Body of pancreas (tissue), 4 donors: ENCODE measurements at places on chromosomes 16 and 17. TPM values are rescaled to one million over a fixed set of nuclear protein-coding genes. Genes with fewer than 3 reads are reported as not detected.

Gene SPNS3
- not detected for total RNA-seq

Gene GRAP
- 1.8 TPM for total RNA-seq

Gene HIRIP3
- total RNA-seq: 11.2 TPM

Gene PPY
- 51.6 TPM for total RNA-seq

Gene SCARF1
- 9.1 TPM for total RNA-seq

Gene NPIPA8
- not detected for total RNA-seq

Gene MARVELD3
- total RNA-seq: 14.5 TPM

Gene FGF11
- total RNA-seq: not detected

Gene GAN
- total RNA-seq: 3.6 TPM

Gene GAST
- total RNA-seq: not detected

Gene CDH1
- 95.3 TPM for total RNA-seq

- peak; percentile 40 for DNase-seq
Observed at GRCh38 chr16:17313085-17313611, 157.6 kb downstream of the XYLT1 start.

DNA sequence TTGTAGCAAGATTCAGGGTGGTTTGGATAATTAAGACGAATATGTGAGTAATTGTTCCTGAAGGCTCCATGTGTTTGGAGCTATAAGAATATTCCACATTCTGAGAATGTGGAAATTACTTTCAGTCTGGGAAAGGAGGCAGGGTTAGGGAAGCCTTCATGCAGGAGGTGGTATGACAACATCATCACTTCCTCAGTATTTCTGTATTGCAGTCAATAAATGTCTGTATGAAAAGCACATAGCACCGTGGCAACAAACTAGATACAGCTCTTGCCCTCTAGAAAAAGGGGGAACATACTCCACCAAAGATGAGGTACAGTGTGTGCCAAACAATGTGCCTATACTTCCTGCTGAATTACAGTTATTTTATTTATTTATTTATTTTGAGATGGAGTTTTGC, 26.1 kb upstream of the DHRS7B start:
- no peak for DNase-seq

DNA sequence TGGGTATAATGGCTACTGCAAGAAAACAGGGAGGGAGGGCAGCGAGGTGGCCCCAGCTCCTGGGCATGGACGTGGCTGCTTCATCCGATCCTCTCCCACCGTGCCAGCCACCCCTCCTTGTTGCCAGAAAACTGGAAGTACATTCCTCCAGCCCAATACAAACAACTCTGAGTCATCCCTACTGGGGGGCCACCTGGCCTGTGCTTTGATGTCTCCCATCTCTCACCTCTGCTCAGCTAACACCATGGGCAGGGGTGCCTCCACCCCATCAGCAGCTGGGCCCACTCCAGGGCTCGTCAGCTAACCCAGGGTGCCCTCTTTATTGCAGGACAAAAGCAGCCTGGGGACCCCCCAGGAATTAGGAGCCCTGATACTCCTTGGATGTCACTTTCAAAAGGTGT, 2.0 kb downstream of the RHBDF2 start:
- DNase-seq: peak; percentile 52

DNA sequence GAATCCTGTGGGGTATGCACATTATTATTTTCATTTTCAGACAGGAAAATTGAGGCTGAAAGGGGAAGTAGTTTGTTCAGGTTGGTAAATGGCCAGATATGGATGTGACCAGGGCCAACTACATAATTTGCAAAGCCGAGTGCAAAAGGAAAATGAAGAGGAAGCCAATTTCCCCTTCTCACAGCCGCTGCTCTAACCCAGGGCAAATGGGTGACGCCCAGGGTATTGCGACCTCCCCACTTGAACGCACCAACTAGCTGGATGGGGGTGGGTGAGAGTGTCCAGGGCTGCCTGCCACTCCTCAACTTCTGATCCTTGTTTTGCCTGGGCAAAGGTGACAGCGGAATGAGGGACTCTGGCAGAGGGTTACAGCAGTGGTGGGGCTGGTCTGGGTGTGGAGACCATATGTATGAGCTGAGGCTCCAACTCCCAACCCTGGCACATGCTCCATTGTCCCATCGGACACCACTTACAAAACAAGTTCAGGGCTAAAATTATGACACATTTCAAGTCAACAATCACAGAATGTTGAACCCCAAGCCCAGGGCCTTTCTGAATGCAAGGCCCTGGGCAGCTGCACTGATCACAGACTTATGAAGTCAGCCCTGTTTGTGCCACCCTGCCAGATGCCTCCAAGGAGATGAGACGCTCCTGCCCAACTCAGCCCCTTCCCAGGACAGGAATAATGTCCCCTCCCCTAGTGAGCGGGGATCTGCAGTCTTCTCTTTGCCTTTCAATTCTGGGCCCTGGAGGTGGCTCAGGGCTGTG, 1.7 kb downstream of the ANKRD40CL start:
- no peak for DNase-seq

GRCh38 chr17:80887639-80888175, 103.9 kb upstream of the CHMP6 start:
- no peak for DNase-seq

- no peak for DNase-seq
Observed at GRCh38 chr17:76378548-76379274, 5.7 kb upstream of the SPHK1 start.

GRCh38 chr16:78689536-78689935, 590.1 kb downstream of the WWOX start:
- DNase-seq: no peak

GRCh38 chr17:28046034-28046825, 3.8 kb downstream of the NLK start:
- no peak for DNase-seq

DNA sequence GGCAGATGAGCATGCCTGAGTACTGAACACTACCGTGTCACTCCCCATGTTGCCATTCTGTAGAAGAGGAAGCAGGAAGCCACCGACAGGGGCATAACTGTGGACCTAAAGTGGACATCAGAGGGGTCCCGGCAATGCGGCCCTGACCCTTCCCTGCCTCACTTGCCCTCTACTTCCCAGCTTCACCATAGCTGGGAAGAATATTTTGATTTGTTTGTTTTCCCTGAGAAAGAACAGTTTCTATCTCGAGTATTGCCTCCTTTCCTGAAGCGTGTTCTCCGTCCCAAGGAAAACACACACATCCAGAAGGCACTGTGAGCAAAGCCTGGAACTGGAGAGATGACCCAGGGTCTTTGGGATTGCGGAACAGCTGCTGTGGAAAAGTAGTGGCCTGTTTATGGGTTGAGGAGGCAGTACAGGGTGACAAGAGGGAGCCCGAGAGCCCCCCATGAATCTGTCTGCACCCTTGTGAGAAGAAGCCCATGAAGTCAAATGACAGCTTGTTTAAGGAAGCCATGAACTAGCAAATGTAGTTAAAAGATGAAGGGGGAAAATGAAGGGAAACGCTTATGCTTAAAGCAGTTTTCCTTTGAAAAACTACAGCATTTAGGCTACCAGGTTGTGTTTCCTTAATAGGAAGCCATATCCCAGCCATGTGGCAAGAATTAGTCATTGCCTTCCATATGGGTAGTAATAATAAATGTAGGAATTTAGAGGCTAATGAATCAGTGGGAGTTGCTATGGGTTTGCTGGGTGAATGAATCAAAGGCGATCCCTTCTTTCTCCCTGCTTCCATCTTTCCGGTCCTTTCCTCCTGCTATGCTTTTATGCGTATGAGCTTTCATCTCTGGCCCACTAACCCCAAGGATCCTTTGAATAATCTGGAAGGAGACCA, 90.0 kb upstream of the TBX2 start:
- no peak for DNase-seq

DNA sequence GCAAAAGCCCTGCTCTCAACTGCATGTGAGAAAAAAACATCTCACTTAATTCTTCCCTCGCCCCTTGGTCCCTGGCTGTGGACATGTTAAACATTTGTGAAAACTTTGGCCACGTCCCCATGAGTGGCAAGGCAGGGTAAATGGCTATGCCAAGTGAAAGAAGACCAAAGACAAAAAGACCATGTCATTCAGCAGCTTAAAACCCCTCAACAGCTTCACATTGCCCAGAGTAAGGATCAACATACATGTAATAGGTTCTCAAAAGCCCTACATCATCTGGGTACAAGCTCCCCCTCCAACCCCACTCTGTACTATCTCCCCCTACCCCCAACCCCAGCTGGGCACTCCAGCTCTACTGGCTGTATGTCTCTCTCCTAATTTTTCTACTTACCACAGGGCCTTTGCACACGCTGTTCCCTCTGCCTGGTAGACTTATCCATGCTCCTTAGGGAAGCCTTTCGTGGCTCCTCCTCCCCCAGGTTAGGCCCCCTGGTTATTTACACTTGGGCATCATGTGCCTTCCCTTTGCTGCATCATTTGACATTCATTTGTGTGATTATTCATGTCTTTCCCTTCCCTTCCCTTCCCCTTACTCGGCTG, 75.7 kb downstream of the NDE1 start:
- DNase-seq: no peak

GRCh38 chr16:31009894-31010584, 399 bp downstream of the STX1B start:
- no peak for DNase-seq

- DNase-seq: no peak
Observed at GRCh38 chr17:48510761-48511604, 19.8 kb downstream of the HOXB1 start.

DNA sequence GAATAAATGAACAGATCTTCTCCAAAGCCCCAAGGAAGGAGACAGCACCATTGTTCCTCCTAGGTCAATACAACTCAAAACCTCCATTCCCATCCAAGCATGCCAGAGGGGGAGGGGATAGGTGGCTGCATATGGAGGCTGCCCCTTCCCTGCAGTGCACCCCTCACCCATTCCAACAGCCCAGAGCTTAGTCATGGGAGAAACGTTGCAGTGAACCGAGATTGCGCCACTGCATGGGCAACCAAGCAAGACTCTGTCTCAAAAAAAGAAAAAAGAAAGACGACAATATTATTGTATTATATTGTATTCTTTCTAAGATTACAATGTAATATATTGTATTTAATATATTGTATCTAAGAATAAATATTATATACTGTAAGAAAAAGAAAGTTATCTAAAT, 36.4 kb upstream of the CD300E start:
- no peak for DNase-seq

GRCh38 chr16:25894093-25894492, 202.3 kb downstream of the HS3ST4 start:
- no peak for DNase-seq

DNA sequence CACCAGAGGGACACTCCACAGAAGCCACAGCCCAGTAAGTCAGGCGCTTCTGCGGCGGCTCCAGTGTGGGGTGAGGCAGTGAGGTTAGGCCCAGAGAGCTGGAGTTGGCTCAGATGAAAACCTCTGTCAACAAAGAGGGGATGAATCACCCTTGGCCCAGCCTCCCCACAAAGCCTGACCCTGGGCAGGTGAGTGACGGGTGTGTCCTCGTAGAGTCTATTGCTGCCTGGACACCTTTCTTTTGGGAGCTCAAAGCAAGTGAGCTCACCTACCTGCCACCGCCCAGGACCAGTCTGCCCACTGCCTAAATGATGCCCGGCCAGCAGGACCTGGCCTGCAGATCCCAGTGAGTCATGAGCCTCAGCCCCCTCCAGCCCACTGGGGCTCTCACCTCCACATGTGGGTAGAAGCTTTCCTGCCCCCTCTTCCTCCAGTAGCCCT, 24.9 kb upstream of the DBNDD1 start:
- DNase-seq: no peak

GRCh38 chr17:67542219-67543114, 165.4 kb downstream of the PITPNC1 start:
- no peak for DNase-seq

DNA sequence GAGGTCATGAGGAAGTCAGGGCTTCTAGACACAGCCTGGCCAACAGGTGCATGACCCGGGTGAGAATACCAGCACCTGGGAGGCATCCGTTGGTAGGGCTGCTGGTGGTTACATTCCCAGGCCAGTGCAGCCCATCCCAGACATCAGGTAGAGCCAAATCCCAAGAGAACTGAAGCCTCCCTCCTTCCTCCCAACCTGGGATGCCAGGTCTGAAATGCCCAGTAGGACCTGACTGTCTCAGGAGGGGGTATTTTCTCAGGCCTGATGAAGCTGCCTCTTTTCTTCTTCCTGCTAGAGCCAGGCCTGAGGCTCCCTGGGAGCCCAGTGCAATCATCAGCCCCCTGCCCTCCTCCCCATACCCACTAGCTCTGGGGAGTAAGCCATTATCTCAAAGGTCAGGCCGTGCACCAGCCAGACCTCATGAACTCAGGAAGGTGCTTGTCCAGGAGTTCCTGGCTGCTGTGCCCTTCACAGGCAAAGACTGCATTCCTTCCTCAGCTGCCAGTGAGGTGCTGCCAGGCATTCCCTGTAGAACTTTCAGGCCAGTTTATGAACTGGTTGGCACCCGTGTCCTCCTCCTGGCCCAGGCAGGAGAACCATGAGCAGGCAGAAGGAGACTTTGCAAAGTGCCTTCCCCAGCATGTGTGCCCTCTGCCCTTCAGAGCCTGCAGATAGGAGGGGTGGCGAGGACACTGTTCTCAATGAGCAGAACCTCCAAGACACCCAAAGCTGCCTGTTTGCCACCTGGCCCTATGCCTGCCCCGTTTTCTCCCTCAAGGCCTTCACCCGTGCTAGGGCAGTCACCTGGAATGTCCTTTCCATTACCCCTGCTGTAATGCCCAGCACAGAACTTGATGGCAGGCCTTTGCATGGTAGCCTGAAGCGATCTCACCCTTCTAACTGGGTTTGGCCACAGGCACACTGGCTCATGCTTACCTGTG, 7.6 kb downstream of the TBX2 start:
- DNase-seq: no peak

DNA sequence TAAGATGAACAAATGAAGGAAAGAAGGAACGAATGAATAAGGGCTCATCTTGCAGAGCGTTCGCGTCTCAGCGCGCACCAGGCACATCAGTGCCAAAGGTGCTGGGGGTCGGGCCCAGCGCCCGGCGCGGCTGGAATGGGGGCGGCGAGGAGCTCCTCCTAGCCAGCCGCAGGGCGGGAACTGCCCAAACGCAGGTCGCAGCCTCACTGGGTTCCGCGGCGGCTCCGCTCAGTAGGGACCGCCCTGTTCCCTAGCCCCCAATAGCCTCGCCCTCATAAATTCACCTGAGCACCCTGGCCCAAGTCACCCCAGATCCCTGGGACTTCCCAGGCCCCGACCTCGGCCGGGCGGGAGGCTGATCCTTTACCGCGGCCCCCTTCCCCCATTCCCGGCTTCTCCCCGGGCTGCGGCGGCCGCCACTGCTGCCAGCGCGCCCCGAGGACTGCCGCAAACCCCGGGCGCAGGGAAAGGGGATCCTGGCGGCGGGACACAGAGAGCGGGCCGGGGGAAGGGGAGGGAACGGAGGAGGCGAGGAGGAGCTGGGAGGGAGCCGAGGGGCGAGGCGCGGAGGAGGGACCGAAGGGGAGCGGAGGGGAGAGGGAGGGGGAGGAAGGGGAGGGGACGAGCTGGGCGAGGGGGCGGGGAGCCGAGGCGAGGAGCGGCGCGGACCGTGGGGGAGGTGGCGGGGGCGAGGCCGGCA, 377 bp upstream of the CRHR1 start:
- no peak for DNase-seq

- no peak for DNase-seq
Observed at GRCh38 chr16:47008174-47008573, 34.7 kb upstream of the DNAJA2 start.

GRCh38 chr17:79073016-79073705, 1.5 kb upstream of the ENGASE start:
- no peak for DNase-seq
